ENCODE measurements at places on chromosomes 13 and 19.
A peak's percentile ranks its signal among the peaks of the same experiment; 100 is the strongest.

GRCh38 chr13:21047591-21048282 lies 13.6 kb downstream of the LATS2 start:
- no peak for DNase-seq

DNA sequence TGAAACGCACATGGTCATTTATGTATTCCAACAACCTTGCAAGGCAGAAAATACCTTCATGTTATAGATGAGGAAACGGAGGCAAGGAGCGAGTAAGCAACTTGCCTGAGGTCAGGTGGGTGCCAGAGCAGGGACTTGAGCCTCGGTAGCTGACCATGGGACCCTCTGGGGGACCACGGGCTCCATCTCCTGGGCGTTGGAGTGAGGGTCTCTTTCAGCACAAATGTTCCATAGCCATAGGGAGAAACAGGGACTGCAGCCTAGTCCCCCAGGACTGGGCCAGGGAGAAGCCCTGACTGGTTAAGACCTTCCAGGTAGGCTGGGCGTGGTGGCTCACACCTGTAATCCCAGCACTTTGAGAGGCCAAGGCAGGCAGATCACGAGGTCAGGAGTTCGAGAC lies 38.4 kb upstream of the ADGRE5 start:
- no peak for DNase-seq

- no peak for DNase-seq
These were observed 1476.5 kb upstream of the PRR20A start for GRCh38 chr13:55664178-55664577.

DNA sequence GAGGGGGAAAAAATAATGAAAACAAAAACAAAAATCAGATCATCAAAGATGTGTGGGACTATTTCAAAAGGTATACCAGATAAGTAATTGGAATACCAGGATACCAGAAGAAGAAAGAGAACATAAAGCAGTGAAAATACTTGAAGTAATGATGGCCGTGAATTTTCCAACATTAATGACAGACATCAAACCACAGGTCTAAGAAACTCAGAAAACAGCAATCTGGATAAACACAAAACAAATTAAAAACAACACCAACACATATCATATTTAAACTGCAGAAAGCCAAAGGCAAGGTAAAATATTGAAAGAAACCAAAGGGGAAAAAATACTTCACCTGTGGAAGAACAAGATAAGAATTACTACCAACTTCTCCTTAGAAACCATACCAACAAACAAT lies 24.2 kb upstream of the UFM1 start:
- no peak for DNase-seq

GRCh38 chr19:31254180-31254551 lies 95.1 kb downstream of the TSHZ3 start:
- DNase-seq: no peak

- DNase-seq: no peak
These were observed 3.2 kb downstream of the MAB21L1 start for GRCh38 chr13:35473206-35473775.

DNA sequence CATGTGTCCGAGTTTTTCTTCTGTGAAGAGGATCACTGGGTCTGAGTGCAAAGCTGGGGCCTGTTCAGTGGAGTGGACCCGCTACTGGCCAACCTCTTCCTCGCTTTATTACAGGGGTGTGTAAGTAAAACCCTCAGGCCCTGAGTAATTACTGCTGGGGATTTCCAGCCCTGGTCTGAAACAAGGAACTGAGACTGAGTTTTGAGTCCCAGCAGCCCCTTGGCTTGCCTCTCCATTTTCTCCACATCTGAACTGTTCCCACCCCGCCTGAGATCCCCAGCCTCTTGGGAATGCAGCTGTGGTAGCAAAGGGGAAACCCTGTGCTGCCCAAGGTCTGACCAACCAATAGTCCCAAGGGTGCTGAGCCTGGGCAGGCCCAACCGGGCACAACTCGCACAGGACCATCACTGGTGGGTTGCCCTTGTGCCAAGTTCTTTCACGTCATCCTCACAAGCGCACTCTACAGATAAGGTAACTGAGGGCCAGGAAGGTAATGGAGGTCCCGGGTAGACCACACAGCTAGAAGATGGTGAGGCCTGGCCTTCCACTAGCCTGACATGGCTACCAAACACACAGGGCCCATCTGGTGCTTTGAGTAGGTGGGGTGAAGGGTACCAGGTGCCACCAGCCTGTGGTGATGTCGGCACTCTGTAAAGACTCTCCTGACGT lies 13.7 kb upstream of the SLC35E1 start:
- no peak for DNase-seq

DNA sequence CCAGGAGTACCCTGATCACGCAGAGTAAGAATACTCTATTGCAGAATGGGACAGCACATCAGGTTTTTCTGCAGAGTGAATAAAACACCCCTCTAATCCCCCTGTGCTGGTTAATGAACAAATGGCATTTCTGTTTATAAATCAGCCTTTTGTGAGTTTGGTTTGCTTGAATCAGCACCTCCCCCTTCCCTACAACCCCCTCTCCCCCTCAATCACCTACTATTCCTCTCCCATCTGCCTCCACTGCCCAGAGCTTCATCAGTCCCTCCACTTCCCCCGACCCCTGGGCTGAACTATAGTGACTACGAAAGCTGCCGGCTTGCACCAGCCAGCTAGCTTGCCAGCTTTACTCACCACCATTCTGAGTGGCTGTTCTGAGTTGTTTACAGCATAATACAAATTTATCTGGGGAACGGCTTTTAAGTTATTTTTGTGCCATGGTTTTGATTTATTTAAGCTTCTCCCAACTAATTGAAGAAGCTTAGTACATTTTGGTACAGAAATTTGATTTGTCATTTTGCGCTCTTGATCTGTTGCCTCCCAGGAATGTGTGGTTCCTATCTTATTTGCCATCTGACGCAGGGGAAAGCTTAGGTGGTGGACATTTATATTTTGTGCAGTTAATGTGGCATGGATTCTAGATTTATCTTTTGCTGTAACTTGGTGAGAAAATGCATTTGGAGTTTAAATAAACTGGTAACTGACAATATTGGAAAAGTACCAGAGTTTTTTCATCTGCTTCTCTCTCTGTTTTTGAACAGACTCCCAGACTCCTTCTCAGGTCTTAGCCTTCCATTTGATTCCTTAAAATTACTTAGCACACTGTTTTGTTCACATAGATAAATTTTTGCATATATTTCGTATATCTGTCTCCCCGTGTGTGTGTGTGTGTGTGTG lies 41.7 kb upstream of the WDFY2 start:
- no peak for DNase-seq

GRCh38 chr19:13150931-13151604 lies 857 bp downstream of the IER2 start:
- DNase-seq: no peak

DNA sequence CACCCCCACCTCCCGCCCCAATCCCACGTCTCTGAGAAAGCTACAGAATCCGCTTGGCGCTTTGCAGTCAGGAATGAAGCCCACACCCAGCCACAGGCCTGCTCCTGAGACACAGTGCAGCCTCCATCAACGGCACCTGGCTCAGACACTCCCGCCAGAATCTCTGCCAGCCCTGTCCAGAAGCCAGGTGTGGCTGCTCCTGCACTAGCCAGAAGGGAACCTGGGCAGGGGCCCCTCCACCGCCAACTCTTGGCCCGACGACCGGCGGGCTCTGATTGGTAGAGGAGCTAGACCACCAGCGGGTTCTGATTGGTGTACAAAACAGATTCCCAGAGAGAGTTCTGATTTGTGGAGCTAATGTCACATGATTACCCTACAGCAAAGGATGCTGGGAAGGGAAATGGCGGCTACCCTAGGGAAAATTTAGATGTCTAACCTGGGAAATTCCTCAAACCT lies 2.9 kb upstream of the PPP6R1 start:
- DNase-seq: no peak

- DNase-seq: no peak
These were observed 338.7 kb downstream of the IRS2 start for GRCh38 chr13:109447667-109448066.

- DNase-seq: no peak
These were observed 799 bp upstream of the C1QTNF9B start for GRCh38 chr13:23898101-23898500.

GRCh38 chr19:35006342-35006998 lies 6.3 kb downstream of the GRAMD1A start:
- no peak for DNase-seq

DNA sequence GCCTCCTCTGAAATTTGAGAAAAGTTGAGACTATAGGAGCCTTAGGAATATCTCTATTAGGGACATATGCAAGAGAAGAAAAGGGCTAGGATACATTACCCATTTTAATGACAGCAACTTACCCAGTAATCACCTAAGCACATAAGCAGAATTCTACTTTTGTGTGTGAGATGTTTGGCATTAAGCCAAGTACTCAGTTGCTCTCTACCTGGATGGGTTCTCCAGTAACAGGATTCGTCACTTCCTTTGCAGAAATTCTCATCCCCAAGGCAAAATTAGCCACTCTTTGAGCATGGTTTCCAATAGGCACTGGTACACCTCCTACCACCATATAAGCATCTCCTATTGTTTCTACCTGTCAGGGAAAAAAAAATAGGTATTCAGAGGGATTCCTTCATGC lies 95.1 kb downstream of the C13orf42 start:
- DNase-seq: no peak

GRCh38 chr13:95636853-95637252 lies 7.7 kb downstream of the DZIP1 start:
- no peak for DNase-seq

- peak; percentile 89 for DNase-seq
These were observed 26.8 kb downstream of the PPP5C start for GRCh38 chr19:46373491-46374359.

DNA sequence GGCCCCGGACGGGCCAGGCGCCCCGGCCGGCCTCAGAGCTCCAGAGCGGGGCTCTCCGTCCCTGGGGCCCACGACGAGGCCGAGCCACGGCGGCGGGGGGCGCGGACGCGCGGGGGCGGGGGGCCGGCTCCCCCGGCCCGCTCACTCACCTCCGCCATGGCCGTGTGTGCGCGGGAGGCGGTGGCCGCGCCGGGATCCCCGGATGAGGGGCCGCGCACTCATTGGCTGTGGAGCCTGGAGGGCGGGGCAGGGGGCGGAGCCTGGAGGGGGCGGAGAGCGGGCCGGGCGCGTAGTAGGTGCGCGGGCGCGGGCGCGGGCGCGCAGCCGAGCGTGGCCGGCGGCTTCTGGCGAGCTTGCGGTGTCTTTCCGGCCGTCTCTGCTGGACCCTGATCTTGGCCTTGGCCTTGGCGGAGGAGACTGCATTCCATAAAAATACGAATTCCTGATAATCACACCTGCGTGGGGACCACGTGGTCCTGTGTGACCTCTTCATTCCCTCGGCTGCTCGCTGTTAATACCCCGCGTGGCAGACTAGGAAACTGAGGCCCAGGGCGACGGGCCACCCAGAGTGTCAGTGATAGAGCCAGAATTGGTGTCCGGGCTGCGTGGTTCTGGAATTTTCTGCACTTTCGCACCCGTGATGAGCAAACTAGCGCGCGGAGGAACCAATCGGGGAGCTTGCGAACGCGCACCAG lies at the start of gene MIER2:
Gene MIER2 (minus strand): TSS at position 172 of the 695 bp plus-strand sequence. CDS start 14 bp downstream, at position 158.
- peak; percentile 94 for DNase-seq

DNA sequence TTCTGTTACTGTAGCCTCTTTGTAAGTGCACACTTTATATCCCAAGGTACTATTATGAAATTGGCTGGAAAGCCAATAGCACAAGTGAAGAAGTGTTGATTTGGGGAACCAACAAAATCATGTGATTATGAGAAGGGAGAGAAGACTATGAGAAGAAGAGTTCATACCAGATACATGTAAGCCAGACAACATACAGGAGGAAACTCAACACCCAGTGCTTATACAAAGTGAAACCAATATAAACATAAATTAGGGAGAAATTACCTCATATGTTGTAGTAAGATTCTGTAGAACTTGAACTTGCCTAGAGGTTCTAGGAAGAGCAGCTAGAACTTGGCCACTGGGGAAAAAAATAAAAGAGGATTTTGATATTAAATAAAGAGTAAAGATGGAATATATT lies 17.4 kb downstream of the CPB2 start:
- DNase-seq: no peak

DNA sequence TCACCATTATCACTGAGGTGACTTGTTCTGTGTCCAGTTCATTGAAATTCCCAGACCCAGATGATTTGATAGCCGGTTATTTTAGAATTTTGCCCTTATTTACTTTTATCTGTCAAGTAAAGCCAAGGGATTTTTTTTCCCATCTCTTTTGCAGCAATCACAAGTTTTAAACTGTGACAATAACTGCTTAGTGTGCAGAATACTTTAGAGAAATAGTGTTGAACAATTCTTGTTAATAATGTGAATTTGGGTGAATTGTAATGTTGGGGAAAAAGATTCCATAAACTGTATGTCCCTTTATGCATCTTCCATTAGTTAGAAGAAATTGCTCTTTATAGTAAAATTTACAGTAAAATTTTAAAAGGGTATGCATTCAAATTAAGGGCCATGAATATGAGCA lies 79.5 kb downstream of the SLITRK6 start:
- DNase-seq: no peak

DNA sequence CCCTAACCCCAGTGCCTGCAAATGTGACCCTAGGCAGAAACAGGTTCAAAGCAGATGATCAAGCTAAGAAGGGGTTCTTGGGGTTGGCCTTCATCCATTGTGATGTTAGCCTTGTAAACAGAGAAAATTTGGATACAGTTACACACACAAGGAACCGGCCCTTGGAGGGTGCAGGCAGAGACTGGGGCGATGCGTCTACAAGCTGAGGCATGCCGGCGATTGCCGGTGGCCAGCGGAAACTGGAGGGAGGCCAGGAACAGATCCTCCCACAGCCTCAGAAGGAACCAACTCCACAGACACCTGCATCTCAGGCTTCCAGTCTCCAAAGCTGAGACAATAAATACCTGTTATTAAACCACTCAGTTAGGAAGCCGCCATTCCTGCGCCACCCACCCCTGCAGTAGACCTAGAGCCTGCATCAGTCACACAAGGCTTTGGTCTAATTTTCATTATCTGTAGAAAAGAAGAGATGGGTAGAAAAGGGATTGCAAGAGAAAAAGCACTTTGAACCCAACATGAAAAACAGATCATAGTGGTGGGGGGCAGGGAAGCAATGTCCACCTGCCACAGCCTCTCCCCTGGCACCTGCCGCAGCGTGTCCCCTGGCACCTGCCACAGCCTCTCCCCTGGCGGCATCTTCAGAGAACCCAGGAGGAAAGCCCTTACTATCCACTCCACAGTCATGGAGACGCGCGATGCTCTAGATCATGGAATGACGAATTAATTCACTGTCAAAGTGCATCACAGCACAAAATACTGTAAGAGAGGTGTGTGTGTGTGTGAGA lies 119.7 kb upstream of the SOX1 start:
- no peak for DNase-seq

GRCh38 chr13:98423417-98423816 lies 153.5 kb downstream of the STK24 start:
- no peak for DNase-seq

DNA sequence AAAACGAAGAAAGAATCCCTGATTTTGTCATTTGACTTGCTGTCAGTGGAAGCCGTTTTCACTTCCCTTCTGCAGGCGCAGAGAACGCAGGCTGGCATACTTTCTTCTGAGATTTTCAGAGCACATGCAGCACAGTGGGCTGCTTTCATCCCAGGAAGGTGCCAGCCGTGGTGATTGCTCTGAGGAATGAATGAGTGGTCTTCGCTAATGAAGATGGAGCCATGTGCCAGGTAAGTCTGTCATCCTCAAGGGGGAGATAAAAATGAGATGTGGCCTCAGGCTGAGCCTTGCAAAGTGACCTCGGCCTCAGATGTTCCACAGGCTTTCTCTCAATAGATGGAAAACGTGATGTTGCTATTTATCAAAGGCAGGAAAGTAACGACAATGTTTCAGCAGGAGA lies 94.6 kb upstream of the FARP1 start:
- no peak for DNase-seq

- no peak for DNase-seq
These were observed 754.3 kb upstream of the ARGLU1 start for GRCh38 chr13:107322228-107322627.

- DNase-seq: no peak
These were observed 23.4 kb upstream of the RFC3 start for GRCh38 chr13:33794576-33794975.

Measured in aorta (tissue), 5 donors.